HS-5 (cell line): ENCODE measurements at places on chromosomes 16 and 17.
A peak's percentile ranks its signal among the peaks of the same experiment; 100 is the strongest.

DNA sequence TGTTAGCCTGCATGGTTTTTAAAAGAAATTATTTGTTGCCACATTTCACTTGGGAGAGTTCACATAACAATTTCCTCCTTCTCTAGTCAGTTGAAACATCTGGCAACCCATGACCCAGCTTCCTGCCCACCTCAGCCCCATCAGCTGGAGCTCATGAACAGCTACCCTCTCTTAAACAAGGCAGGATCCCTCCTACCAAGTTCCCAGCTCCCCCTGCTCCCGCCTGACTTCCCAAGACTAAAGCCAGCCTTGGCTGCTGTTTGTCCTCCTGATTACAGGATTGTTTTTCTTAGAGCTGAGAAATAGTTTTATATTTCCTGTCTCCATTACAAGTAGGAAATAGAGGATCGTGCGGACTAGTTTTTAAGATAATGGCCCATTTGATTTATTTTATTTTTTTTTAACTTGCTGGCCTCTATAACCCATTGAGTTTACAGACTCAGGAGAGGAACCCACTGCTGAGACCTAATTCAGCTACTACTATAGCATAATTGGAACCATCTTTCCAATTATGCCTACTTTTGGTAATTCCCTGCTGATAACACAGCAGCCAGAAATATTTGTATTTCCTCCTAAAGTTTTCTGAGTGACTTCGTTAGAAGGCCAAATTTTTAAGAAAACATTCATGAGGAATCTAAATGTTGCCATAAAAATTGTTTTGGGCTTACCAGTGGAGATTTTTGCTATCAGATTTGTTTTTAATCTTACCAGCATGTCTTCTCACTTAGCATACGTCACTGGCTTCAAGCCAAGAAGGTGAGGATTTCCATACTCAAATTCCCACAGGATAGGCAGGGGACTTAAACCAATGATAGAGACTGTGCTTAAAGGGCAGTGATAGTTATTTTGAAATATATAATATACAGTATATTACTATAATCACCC, 90.0 kb downstream of the ELAC2 start:
- DNase-seq: no peak

DNA sequence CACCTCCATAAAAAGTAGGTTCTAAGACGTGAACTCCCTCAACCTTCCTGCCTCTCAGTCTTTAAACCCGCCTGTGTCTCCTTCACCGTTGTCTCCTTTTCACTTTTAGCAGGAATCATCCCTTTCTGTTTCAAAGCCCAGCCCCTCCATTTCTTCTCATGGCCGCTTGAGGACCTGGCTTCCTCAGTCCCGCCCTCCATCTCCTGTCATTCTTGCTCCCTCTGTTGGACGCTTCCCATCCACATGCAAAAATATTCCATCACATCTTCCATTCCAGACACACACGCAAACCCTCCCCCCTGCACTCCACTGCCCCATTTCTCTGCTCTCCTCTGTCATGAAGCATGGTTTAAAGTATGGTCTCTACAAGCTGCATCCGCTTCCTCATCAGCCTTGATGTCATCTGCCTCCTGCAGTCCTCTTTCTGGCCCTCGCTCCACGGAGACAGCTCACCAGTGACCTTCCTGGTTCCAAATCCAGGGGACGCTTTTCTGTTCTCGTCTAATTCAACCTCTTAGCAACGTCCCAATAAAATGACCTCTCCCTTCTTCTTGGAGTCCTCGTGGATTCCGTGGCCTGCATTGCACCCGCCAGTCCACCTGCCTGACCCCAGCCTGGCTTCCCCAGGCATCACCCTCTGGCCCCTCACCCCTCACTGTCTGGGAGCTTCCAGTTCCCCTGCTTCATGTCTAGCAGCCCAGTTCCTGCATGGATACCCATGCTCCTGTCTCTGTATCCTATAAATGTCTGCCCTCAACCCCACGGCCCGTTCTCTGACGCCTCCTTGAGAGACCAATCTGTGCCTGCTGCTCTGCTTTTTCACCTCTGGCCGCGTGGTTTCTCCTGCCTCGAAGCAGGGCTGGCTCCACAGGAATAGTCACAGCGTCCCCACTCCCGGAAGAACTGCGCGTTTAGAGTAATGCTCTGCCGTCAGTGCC, 26.2 kb downstream of the ANKRD40 start:
- DNase-seq: peak; percentile 65

- DNase-seq: no peak
Measured at GRCh38 chr17:67759355-67760171, 41.8 kb downstream of the NOL11 start.

GRCh38 chr16:66549284-66550131, at the start of gene TK2:
Gene TK2, minus strand, starts transcription at chr16:66550122. Its CDS starts 61 bp downstream, at chr16:66550061.
- DNase-seq: no peak

DNA sequence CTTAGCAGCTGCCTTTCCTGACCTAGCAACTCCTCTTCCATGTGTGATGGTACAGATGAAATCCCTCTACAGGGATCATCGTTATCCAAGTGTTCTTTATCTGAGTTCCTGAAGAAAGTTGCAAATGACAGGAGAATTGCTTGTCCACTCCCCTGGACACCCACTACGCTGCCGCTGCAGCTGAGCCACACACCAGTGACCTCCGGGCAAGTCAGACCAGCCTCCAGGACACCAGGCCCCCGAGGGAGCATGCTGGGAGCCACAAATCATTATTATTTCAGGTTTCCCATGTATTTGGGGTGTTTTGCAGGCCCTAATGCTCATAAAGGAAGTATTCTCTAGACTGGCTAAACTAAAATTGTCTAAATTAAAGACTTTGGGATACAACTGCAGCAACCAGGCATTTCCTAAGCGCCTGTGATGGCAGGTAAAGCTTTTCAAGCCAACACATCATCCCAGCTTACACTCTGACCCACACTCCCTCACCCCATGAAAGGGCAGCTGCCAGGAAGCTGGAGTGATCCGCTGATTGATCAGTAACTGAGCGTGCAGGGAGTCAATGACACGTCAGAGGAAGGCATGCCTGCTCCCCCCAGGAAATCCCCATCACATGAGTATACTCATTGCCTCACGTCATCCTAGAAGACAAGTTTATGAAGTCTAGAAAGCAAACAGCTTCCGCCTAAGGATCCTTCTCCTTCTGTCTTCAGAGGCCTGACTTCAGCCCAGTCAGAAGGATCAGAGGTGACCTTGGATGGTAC, 14.4 kb downstream of the FA2H start:
- peak; percentile 56 for DNase-seq

DNA sequence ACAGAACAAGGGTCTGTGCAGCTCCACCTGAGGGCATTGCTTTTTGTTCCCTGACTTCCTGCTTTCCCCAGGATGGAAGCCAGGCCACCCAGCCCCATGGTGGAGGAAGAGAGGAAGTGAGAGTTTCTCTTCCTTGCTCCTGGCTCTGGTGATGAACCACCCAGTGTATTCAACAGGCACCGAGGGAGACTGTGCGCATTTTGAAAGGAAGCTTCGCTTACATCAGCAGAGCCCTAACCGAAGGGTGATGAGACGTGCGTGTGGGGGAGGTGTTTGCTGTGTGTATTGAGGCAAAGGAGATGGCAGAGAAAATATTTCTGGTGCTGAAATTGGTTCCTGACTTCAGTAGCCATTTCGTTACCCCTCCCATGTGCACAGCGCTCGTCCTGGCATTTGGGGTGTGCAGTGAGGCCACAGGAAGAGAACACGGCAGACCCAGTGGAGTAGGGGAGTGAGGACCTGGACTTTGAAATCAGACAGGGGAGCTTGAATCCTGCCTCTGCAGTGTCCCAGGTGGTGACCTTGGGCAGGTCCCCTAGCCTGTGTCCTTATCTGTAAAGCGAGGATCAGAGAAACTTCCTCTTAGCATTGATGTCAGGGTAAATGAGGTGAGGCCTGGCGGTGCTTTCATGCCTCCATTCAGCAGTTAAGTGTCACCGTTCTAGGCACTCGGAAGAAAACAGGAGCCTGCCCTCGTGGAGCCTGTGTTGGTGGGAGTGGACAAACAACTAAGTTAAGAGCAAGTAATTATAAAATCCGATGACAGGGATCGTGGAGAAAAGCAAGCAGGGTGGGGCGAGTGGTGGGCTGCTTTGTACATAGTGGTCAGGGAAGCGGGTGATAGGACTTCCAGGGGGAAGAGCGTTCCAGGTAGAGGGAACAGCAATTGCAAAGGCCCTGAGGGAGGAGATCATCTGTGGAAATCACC, 7.4 kb downstream of the CMIP start:
- DNase-seq: no peak

DNA sequence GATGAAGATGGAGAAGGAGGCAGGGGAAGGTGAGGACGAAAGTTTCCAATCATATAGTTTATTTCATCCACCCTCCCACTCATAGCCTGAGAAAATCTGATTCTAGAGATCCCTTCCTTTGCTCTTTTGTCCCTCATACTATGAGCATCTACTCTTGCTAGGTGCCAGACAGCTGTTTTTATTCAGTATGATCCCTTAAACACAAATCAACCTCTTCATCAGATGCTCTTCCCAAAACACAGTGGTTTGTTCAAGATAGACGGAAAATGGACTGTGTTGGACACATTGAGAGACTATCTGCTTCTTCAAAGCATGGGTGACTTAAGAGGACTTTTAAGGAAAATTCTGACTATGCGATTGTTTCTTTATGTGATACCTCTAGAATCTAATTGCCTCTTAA, 49.4 kb upstream of the XYLT1 start:
- DNase-seq: no peak

DNA sequence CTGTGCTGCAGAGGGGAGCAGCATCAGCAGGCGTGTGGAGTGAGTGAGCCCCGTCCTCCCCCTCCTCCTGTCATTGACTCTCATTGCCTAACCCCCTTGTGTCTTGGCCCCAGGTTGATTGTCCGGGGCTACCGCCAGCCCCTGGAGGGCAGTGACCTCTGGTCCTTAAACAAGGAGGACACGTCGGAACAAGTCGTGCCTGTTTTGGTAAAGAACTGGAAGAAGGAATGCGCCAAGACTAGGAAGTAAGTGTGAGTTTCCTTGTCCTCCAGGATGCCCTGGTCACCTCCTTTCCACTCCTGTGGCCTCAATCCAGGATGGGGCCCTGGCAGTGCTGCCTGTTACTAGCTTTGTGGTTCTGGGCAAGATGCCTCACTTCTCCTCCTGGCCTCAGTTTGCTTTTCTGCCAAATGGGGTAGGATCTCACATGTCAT, 87.0 kb downstream of the ABCC1 start:
- DNase-seq: no peak

DNA sequence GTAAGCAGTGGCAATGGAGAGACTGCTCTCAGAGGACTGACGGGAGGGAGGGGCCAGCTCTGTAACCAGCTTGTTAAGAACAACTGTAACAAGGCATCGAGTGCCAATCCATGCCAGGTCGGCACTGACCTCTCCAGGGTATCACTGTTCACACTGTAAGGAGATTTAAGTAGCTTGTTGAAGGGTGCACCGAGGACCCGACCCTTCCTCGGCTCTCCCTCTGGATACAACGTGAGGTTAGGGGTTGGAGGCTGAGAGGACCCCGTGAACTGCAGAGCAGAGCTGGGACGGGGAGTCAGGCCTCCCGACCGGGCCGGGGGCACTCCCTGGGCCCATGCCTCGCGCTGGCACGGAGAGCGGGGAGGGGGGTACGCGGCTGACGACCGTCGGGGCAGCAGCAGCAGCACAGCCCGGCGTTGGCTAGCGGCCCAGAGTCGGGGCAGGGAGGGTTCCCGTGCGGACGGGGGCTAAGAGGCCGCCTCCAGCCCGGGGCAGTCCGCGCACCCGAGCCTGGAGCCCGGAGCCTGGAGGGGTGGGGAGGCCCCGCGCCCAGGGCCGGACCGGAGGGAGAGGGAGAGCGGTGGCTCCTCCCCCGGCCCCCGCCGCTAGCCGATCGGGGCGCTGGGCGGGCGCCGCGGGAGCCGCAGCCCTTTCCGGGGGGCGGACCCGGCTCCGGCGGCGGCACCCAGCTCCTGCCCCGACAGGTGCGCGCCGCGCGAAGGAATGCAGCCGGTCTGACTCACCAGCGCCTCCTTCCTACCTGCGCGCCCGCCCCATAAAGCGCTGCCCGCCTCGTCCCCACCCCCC, at the start of gene ITGB4:
Gene ITGB4 (plus strand): TSS at position 804 of the 807 bp plus-strand sequence. CDS start 3,245 bp downstream, outside the sequence.
- DNase-seq: no peak

GRCh38 chr16:66925322-66925840, at the start of gene RRAD:
Gene RRAD, minus strand, starts transcription at chr16:66925535. Its CDS starts 356 bp downstream, at chr16:66925179.
- DNase-seq: no peak

GRCh38 chr16:58026139-58026704, 668 bp downstream of the MMP15 start:
- no peak for DNase-seq

GRCh38 chr17:4448197-4448980, 14.6 kb downstream of the SPNS3 start:
- DNase-seq: no peak

- no peak for DNase-seq
Measured at GRCh38 chr17:49130891-49131290, 1.7 kb upstream of the B4GALNT2 start.

DNA sequence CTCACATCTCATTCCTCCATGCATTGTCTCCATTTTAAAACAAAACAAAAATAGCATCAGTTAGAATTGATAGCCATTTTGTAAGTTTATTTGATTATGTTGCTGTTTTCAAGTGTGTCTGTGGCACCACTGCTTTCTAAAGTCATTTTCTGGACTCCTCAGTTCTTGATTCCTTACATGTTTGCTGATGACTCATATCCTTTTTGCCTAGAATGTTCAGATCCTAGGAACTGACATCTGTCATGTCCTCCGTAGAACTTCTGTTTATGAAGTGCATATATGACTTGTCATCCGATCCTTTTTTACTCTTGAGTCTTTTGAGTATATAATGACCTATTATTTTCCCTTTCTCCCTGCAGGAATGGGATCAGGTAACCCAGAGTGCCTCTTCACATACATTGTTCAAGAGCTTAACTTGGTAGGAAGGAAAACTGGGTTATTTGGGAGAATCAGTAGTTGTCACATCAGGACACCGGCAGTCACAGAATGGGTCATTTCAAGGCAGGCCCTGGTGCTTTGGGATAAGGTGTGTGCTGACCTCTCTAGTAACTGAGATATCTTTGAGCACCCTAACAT, 69.2 kb downstream of the MAP2K4 start:
- peak; percentile 35 for DNase-seq

DNA sequence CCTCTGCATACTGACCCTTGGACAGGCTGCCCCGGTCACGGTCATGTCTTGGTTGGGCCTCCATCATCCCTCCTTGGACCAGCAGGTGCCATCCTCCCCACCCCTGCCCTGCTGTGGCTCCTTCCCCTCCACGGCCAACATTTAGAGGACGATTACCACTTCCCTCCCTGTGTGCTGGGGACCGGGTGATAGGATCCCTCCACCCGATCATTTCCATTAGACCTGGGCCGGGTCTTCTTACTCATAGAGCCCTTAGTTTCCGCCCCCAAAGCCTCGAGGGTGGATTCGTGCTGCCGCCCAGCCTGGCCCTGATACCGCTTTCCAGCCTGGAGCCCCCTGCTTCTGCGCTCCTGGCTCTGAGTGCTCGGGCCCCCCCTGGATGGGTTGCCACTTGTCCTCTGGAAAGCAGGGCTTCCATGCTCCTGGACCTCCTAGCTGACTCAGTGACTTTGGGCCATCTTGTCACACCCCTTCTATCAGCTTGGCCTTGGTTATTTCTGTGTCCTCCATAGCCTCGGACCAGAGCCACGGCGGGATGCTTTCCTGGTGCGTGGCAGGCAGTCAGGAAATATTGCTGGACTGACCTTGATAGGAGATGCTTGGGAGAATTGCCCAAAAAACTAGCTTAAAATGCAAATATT, 171.4 kb downstream of the SEC14L1 start:
- no peak for DNase-seq
